ENCODE measurements at places on chromosomes 5 and 9. TPM values are rescaled to one million over a fixed set of nuclear protein-coding genes. Genes with fewer than 3 reads are reported as not detected.

The GALNT12 gene
- total RNA-seq: 0.17 TPM

The FAM81B gene
- not detected for total RNA-seq

The ECSCR gene
- not detected for total RNA-seq

The SIT1 gene
- not detected for total RNA-seq

The TRIM14 gene
- 11.3 TPM for total RNA-seq

The SPINK4 gene
- not detected for total RNA-seq

Measured in mammary epithelial cell (primary cell).